Activated T-cell treated with anti-CD3 and anti-CD28 coated beads, Interleukin-2, amount 50 U/mL, for 4 hours (primary cell): ENCODE measurements at places on chromosomes 11 and 22. TPM values are rescaled to one million over a fixed set of nuclear protein-coding genes. Genes with fewer than 3 reads are reported as not detected.
A peak's percentile ranks its signal among the peaks of the same experiment; 100 is the strongest.

DNA sequence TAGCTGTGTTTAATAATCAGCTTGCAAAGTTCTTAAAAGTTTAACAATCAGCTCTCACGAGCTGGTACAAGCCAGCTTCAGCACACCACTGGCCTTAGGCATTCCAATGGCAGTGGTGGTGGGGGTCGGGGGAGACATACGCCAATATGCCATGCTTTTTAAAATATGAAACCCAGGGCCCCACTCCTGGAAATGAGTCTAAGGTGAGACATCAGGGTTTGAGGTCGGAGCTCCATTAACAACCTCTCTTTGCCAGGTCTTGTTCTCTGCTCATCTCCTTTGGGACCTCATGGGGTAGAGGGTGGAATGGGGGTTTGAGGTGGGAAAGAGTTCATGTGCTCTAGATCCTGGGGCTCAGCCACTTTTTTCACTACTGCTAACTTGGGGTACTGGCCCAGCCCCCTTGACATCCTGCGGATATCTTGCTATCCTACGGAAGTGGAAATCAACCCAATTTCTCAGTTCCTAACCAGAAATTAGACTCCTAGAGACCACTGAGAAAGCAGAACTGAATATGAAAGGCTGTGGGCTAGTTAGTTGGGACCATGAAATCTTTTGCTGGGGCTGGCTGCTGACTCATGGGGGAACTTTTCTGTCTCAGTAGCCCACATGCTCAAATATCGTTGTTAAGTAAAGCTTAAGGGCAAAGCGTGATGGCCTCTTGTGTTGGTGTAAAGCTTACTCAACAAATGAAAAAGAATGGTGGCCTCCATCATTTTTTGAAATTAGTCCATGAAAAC lies 90.1 kb downstream of the PDHX start:
- peak; percentile 18 for DNase-seq

GRCh38 chr11:68574308-68574707 lies 110.0 kb upstream of the GAL start:
- no peak for DNase-seq

- DNase-seq = no peak
These were observed 22.5 kb downstream of the H19 start for GRCh38 chr11:1975185-1975584.

DNA sequence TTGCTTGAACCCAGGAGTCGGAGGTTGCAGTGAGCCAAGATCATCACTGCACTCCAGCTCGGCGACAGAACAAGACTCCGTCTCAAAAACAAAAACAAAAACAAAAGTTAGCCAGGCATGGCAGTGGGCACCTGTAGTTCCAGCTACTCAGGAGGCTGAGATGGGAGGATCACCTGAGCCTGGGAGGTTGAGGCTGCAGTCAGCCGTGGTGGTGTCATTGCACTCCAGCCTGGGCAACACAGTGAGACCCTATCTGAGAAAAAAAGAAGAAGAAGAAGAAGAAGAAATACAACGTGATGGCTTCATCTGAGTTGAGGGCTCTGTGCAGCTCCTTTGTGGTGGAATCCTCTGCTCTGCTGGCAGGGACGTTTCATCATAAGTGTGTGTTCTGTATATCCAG lies 10.0 kb upstream of the TNNT3 start:
- no peak for DNase-seq

GRCh38 chr11:120413480-120413879 lies 77.3 kb downstream of the ARHGEF12 start:
- DNase-seq = no peak

DNA sequence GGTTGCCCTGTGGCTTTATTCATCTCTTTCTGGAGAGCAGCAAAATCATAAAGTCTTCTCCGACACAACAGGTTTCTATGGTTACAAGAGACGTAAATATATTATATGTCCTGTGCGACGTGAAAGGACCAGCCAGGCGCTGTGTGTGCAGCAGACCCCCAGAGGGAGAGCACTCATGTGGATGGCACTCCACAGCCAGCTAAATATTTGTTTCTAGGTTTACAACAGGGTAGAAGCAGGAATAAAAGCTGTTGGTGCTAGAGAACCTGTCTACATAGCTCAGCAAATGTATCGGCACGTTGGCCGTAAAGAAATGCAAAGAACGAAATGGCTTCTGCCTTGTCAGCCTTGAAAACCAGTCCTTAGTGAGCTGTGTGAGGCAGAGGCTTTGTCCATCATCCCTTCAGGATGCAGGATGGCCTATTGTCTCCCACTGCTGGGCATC lies 133.8 kb upstream of the PITPNB start:
- DNase-seq = no peak

DNA sequence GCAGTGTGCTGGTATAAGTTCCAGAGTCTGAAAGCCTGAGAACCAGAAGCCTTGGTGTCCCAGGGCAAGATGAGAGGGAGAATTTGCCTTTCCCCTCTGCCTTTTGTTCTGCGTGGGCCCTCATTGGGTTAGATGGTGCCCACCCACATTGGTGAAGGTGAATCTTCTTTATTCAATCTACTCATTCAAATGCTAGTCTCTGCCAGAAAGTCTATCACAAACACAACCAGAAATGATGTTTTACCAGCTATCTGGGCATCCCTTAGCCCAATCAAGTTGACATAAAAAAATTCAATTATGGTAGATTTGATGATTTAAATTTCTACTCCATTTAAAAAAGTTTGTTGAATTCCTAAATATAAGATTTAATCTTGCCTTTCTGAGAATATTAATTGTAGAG lies 22.2 kb downstream of the CSTPP1 start:
- no peak for DNase-seq

- no peak for DNase-seq
These were observed 562 bp downstream of the DGAT2 start for GRCh38 chr11:75768909-75769771.

DNA sequence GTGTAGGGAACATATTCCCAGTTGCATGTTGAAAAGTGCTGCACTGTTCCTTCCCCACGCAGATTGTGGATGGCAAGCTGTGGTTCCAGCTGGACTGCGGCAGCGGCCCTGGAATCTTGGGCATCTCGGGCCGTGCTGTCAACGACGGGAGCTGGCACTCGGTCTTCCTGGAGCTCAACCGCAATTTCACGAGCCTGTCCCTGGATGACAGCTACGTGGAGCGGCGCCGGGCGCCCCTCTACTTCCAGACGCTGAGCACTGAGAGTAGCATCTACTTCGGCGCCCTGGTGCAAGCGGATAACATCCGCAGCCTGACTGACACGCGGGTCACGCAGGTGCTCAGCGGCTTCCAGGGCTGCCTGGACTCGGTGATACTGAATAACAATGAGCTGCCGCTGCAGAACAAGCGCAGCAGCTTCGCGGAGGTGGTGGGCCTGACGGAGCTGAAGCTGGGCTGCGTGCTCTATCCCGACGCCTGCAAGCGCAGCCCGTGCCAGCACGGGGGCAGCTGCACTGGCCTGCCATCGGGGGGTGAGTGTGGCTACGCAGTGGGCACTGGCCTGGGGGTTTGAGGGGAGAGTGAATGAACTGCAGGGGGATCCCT lies 102.7 kb upstream of the MTNR1B start:
- no peak for DNase-seq

GRCh38 chr11:36295926-36296325 lies at the start of gene PRR5L:
Gene PRR5L, plus strand, starts transcription at chr11:36296288. Its CDS starts 104,834 bp downstream, at chr11:36401122.
- no peak for DNase-seq

- DNase-seq = no peak
These were observed 43.0 kb downstream of the DSCAML1 start for GRCh38 chr11:117754030-117754429.

GRCh38 chr11:66978229-66978628 lies 3.1 kb downstream of the C11orf86 start:
- DNase-seq = no peak

- no peak for DNase-seq
These were observed 201.5 kb downstream of the TRIM29 start for GRCh38 chr11:119936426-119936825.

DNA sequence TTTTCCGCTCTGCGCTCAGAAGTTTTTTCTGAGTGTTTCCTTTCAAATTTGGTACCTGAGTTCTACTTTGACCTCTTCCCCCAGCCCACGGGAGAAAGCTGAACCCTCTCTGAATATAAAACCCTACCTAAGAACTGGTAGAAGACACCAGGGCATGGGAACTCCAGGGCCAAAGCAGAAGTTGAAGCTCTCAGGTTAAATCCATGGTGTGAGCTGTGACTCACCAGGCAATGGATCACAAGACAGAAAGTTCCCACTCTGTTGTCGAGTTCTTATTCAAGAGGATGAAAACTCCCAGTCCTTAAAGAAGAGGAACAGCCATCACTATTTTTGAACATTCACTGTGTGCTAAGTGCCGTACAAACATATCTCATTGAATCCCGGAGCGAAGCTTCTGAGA lies 8.9 kb downstream of the TMEM218 start:
- no peak for DNase-seq

DNA sequence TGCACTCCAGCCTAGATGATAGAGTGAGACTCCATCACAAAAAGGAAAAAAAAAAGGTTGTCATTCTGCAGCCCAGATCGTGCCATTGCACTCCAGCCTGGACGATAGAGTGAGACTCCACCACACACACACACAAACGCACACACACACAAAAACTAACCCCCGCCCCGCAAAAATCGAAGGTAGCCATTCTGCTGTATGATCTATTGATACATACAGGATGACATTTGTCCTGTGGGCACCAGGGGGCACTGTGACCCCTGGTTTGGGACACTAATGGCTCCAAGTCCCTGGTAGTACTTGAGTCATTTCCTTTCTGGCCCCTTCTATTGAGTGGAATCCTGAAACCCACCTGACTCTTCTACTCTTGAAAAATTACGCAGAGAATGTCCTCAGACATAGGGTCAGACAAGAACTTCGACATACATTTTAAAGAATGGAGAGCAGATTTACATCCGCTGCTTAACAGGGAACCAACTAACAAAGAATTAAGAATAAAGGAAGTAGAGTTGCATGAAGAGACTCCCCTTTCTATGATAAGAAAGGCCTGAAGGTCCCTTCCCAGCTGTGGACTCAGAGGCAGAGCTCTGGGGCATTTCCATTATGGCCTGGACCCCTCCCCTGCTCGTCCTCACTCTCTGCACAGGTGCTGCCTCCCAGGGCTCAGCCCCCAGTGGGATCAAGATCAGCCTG lies 35.0 kb upstream of the PRAME start:
- peak; percentile 40 for DNase-seq

GRCh38 chr11:66317723-66318599 lies 1.1 kb upstream of the CD248 start:
- DNase-seq = no peak

DNA sequence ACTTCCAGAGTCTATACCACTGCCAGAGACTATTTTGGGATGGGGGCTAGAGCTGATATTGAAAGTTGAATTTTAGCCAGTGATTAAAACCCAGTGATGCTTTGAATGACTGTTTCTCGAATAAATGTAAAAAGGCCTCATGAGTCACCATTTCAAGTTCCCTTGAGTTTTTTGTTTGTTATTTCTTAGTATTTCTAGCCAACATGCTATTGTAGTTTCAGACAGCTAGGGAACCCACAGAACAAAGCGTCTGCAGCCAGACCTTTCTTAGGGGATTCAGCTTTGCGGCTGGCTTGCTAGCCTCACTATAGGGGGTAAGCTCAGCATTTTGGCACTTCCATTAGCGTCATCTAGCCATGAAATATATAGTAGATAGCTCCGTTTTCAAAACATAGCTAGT lies 66.5 kb downstream of the DBX1 start:
- DNase-seq = no peak

DNA sequence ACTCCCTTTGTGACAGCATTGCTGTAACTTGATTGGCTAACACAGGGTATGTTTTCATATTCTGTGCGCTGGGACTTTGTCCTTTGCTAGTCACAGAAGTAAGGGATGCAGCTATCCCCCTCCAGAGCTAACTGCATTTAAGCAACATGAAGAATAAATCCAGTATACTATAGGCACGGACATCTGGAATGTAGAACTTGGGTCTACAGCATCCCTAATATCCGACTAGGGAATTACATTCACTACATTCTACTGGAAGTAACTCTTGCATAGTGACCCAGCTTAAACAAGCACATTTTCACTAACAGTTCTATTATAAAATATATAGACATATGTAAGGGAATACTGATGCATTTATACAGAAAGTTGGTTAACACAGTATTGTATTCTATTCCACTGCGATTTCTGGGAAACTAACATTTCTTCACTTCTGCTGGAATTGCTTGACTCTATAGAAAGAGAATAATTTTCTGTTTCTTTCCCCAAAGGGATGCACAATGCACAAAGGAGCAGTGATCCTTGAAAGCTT lies 13.1 kb downstream of the VSIG10L2 start:
- DNase-seq = no peak

The IGSF9B gene
- total RNA-seq = 22.1 TPM

The ADAMTS8 gene
- total RNA-seq = 0.08 TPM

The MPZL2 gene
- total RNA-seq = 9.0 TPM

The CBLIF gene
- total RNA-seq = not detected

The PRR33 gene
- 0.08 TPM for total RNA-seq

The FAT3 gene
- 0.03 TPM for total RNA-seq

The TMEM132A gene
- 0.84 TPM for total RNA-seq

The LRRC74B gene
- not detected for total RNA-seq

The ART5 gene
- total RNA-seq = not detected

The SMC1B gene
- total RNA-seq = 0.24 TPM

The C11orf97 gene
- total RNA-seq = not detected

The CNTN5 gene
- not detected for total RNA-seq

The JAM3 gene
- total RNA-seq = 14.1 TPM

The SLC22A9 gene
- total RNA-seq = not detected
